ENCODE measurements at places on chromosomes 2 and 18.

DNA sequence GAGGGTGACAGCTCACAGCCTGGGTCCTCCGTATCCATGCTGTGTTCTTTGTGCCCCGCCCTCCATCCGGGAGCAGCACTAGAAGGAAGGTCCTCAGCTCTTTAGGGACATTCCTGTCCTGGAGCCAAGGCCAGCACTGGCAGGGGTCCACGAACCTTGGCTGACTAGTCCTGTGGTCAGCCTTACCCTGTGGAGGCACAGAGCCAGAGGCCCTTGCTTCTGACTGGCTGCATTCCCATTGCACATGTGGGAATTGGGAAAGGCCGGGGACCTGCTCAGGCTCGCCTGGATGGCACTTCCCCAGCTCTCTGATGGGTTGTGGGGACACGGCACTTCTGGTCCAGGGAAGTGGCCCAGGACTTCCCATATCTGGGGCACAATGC is 24.9 kb upstream of the RHOB start:
- no peak for DNase-seq

DNA sequence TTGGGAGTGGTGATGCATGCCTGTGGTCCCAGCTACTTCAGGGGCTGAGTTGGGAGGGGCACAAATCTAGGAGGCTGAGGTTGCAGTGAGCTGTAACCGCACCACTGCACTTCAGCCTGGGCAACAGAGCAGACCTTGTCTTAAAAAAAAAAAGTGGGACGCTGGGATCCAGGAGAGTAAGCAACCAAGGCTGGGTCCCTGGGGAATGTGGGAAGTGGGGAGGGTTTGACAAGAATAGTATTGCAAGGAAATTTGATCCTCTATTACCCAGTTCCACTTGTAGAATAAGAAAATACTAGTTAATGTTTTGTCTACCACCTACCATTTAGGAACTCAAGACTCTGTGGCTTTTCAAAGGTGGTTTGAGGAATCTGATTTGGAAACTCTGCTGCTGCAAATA is 21.1 kb upstream of the DYTN start:
- DNase-seq: no peak

GRCh38 chr2:55598056-55598795 is 19.2 kb downstream of the PPP4R3B start:
- no peak for DNase-seq

DNA sequence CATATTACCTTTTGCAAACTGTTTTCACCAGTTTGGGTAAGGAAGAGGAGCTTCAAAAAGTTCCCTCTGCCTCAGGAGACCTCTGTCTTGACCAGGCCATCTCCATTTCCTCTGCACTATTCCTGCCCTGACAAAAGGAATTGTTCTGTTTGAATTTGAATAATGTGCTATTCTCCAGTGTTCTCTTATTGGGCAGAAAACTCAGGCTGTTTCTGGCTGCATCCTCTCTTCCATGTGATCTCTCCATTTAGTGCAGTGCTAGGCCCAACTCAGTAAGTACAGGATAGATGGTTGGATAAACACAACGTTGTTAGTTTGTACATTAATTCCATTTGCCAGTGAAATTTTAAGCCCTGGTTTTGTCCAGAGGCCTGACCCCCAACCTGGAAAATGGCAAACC is 102.2 kb upstream of the CELF4 start:
- no peak for DNase-seq

- no peak for DNase-seq
These were observed 2.9 kb upstream of the SLC19A3 start for GRCh38 chr2:227720680-227721079.

DNA sequence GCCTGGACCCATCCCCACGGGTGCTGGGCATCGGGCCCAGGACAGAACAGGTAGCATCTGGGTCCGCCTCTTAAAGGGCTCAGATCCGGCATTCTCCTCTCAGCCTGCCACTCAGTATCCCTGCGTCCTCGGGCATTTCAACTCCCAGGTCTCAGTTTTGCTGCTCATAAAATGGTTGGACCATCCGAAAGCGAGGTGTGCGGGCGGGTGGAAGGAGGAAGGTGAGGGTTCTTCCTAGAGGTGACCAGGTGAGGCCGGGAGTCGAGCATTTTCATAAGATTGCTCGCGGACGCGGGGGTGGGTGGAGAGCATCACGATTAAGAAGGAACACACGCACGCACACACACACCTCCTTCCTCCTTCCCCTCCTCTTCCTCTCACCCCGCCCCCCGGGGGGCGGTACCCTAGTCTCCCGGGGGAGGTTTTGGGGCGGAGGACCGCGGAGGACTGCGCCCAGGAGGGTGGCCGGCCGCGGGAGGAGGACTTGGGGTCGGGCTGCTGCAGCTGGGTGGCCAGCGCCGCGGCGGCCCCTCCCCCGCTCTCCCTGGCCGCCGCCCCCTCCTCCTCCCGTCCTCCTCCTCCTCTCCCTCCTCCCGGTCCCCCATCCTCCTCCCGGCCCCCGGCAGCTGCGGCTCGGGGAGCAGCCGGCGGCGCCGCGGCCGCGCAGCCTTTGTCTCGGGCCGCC is 97.9 kb upstream of the GPR45 start:
- DNase-seq: peak; percentile 32

- no peak for DNase-seq
These were observed 85.7 kb upstream of the UGP2 start for GRCh38 chr2:63755965-63756364.

DNA sequence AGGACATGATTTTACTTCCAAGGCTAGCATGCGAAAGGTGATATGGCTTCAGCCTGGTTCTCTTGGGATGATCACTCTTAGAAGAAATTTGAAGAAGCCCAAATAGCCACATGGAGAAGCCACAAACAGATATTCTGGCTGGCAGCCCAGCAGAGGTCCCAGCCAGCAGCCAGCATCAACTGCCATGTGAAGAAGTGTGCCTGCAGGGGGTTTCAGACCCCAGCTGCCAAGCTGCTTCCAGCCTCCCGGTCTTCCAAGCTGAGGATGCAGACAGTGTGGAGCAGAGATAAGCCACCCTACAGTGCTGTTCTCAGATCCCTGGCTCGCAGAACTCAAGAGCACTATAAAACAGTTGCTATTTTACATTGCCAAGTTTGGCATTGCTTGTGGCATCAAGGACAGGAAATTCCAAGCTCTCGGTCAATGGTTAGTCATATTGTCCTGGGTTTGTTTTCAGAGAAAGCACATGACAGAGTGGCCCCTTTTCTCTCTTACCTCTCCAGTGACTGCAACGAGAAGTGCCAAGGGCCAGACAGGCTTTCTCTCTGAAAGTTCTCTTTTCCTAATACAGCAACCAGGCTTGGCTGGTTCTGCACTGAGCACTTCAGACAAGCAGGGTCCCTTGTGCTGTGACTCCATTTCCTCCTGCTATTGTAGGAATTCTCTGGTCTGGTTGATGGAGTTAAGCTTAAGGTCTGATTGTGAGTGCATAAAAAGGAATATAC is 223.7 kb downstream of the ANKRD30B start:
- no peak for DNase-seq

DNA sequence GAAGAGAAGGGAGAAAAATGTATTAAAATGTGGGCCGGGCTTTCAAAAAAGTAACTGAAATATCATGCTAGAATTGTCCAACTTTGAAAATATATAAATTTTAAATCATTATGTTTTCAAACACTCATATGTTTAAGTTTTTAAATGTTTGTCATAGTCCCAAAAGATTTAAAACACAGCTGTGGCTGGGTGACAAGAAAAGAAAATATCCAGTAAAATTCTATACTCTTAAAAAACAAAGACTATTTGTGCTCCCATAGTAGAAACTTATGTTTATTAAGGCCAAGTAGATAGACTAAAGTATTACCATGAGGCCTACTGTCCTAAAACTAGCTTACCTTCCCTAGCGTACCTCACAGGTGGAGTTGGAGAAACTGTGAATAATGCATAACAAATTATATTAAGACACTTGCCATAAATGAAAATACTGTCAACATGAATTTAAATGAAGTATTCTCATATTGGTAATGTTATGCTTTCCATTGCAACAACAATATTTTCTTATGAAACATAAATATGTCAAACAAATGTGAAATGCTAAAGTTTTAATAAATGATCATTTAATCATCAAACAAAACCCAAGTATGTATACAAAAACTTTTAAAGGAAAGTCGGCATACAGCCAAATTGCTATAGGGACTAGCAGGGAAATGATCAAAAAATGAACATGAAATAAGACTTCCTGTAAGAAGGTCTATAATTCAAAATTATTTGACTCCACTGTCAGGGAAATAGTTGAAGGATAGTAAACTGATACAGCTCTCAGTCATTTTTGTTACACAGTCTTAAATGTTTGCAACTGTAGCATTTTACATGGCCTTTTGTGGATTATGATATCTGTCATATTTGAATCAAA is 13.4 kb downstream of the MEIS1 start:
- no peak for DNase-seq

- DNase-seq: no peak
These were observed 57.9 kb downstream of the TLK1 start for GRCh38 chr2:171102802-171103201.

DNA sequence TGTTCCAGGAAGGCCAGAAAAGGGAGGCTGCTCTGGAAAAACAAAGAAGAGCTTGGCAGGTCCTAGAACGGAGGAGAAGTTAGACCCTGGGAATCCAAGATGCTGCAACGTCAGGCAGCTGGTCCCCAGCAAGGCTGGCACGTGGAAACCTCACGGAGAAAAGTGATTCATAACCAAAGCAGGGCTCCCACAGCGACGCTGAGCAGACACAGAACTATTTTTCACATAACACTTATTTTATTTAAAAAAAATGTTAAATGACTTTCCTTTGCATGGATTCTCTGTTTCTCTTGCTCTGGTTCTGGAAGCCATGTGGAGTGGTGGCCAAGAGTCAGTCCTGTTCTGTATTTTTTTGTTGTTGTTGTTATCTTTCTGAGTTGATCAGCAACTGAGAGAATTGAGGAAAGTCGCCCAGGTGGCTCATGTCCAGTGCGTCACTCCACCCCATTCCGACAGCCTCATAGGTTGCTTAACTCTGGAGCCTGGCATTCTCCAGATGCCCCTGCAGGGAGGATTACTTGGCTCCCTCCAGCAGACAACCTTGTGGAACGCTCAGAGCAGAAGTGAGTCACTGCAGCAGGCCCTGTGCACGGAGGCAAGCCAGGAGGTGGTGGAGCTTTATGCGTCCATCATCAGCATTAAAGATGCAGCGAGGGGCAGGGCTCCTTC is 229.9 kb upstream of the HDAC4 start:
- no peak for DNase-seq

GRCh38 chr2:121005453-121005852 is 269.8 kb downstream of the GLI2 start:
- no peak for DNase-seq

DNA sequence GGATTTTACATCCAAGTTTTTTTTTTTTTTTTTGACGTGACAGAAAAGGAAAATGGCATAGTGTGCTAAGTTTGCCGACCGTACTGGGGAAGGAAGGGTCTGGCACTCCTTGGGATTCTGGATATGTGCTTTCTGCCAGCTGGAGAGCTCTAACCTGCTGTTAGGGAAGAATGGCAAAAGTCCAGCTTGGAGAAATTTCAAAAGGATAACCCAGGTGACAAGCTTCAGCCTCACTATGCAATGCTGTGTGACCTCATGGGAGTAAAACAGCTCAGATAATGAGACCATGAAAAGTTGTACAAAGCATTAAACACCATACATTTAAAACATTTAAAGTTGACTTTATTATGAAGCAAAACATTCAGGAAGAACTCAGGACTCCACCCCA is 10.3 kb upstream of the GPR45 start:
- DNase-seq: no peak
